Colonic mucosa (tissue), 4 donors: ENCODE measurements at places on chromosomes 2 and 18. TPM values are rescaled to one million over a fixed set of nuclear protein-coding genes. Genes with fewer than 3 reads are reported as not detected.

Gene STPG4
- total RNA-seq = 0.47 TPM

DNA sequence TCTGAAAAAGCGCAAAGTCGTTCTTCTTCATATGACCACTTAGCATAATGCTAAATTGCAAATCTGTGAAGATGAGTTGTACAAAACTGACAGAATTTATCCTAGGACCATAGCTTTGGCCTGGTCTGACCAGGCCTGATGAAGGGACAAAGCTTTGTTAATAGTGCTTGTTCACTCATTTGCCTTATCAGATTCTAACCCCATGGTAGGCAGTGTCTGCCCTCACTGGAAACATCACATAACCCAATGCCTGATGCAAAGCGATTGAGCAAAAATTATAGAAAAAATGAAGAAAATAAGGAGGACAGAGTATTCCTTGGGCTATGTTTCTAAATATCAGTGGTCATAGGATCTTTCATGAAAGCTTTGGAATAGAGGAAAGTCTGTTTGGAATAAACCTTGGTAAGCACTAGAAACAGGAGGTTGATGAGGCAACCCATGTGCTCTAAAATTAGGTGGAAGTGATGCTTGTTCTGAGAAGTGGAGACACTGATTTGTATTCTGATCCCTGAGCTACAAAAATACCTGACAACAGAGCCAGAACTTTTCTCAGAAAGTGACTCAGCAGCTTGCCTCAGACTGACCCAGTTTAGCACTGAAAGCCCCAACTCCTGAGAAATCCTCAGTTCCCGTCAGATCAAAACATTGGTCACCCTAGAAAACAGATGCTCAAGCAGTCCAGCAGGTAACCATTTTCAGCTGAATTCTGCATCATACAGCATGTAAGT lies 131.4 kb upstream of the MAPRE2 start:
- H3K27ac ChIP-seq = no peak overlapping the region
- H3K4me1 ChIP-seq = no peaks in the 10 kb centered on the region
- no peak for DNase-seq
- H3K36me3 ChIP-seq = no peaks in the 10 kb centered on the region

Gene HOXD4
- 1.6 TPM for total RNA-seq

Gene ILKAP
- total RNA-seq = 27.8 TPM

Gene NDC80
- total RNA-seq = 27.6 TPM

Gene HRH4
- total RNA-seq = 0.11 TPM

DNA sequence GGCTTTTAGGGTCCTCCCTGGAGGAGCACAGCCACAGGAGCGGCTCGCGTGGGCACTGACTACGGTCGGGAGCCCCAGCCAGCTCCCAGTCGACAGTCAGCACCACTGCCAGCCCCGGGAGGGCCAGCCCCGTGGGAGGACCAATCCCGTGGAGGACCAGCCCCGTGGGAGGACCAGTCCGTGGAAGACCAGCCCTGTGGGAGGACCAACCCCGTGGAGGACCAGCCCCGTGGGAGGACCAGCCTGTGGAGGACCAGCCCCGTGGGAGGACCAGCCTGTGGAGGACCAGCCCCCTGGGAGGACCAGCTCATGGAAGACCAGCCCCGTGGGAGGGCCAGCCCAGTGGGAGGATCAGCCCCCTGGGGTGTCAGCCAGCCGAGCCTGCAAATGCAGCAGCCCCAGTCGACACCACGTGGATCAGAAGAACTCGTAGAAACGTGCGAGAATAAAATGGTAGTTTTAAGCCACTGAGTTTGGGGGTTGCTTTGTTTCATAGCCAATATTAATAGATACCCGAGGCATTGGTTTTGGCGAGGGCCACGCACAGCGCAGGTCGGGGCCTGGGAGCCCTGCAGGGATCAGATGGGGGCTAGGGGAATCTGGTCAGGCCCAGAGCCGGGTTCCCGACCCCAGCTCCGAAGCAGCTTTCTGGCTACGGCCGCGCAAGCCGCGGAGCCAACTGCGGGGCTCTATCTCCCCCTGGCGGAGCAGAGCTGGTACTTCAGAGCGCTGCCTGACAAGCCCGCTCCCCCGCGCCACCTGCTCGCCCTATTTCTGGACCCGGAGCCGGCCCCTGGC lies 73.0 kb downstream of the TEX51 start:
- no peaks in the 10 kb centered on the region for H3K36me3 ChIP-seq

- no peak for DNase-seq
- H3K4me3 ChIP-seq = no peak overlapping the region
- no peaks in the 10 kb centered on the region for H3K36me3 ChIP-seq
- H3K4me1 ChIP-seq = no peaks in the 10 kb centered on the region
- H3K27me3 ChIP-seq = no peaks in the 10 kb centered on the region
These were observed 117.2 kb downstream of the PTPRM start for GRCh38 chr18:7684357-7684756.

Gene ACMSD
- not detected for total RNA-seq

Gene PRSS56
- total RNA-seq = not detected

DNA sequence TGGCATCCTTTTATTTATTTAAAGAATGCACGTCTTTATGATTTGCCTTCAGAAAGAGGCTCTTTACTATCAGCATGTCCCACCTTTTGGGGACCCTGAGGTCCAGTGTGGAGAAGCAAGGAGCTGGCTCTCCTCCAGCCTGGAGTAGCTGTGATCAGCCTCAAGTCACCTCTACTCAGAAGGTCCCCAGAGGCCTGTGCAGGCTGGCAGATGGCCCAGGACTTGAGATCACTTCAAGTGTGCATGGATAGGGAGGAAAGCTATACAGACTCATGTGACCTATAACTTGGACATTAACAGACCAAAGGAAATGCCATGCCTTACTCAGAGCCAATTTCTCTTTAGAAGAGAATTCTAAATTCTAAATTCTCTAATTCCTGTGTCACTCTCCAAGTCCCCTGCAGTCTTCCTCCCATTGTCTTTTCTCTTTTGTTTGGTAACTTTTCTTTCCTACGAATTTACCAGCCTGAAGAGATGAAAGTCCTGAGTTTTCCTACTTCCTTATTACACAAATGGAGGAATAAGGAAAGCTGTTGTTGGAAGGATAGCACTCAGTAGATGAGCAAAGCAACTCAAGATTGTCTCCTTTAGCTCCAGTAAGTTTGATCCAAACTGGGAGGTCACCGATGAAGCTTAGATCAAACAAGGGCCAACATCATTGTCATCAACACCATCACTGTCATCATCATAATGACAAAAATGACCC lies 163.9 kb downstream of the GFPT1 start:
- H3K4me1 ChIP-seq = peaks cover 5% of the 10 kb centered on the region
- peak; percentile 35 for DNase-seq
- no peaks in the 10 kb centered on the region for H3K36me3 ChIP-seq
- H3K4me3 ChIP-seq = no peak overlapping the region
- no peaks in the 10 kb centered on the region for H3K27me3 ChIP-seq

Gene CCDC195
- total RNA-seq = not detected

- no peak overlapping the region for H3K4me3 ChIP-seq
- no peak overlapping the region for H3K27ac ChIP-seq
- H3K4me1 ChIP-seq = no peaks in the 10 kb centered on the region
- no peak for DNase-seq
- no peaks in the 10 kb centered on the region for H3K36me3 ChIP-seq
- H3K27me3 ChIP-seq = no peaks in the 10 kb centered on the region
These were observed 220.3 kb downstream of the EN1 start for GRCh38 chr2:118627156-118627555.

DNA sequence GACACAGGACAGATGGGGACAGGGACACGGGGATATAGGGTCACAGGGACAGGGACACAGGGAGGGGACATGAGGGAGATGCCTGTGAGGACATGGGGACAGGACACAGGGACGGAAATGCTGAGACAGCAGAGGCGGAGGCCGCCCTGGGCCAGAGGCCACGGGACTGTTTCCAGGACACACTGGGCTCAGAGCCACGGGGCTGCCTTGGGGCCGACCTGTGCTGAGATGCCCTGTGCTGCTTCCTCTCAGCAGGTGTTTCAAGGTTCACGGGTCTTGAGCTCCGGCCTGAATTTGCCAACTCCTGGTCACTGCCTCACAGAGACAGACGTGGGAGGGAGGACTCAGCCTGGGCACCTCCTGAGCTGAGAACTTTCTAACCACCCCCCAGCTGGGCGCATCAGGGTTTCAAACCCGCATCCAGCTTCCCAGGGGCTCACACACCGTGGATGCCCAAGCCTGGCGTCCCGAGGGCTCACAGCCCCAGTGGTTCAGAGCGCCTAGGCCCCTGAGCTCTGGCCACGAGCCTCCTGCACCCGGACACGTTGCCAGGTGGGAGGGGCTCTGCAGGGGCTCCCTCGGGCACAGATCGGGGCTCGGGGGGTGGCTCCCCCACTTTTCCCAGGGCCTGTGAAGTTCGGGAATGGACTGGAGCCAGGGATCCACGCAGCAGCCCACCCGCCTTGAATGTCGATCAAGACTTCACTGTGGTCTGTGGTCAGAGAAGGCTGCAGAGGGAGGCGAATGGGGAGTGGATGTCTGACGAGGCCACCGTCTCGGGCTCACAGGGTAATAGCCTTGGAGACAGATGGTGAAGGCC lies 64.1 kb downstream of the SLC66A2 start:
- H3K27me3 ChIP-seq = no peaks in the 10 kb centered on the region
- H3K27ac ChIP-seq = no peak overlapping the region
- H3K36me3 ChIP-seq = no peaks in the 10 kb centered on the region
- H3K4me3 ChIP-seq = no peak overlapping the region
- no peak for DNase-seq
- H3K4me1 ChIP-seq = no peaks in the 10 kb centered on the region

DNA sequence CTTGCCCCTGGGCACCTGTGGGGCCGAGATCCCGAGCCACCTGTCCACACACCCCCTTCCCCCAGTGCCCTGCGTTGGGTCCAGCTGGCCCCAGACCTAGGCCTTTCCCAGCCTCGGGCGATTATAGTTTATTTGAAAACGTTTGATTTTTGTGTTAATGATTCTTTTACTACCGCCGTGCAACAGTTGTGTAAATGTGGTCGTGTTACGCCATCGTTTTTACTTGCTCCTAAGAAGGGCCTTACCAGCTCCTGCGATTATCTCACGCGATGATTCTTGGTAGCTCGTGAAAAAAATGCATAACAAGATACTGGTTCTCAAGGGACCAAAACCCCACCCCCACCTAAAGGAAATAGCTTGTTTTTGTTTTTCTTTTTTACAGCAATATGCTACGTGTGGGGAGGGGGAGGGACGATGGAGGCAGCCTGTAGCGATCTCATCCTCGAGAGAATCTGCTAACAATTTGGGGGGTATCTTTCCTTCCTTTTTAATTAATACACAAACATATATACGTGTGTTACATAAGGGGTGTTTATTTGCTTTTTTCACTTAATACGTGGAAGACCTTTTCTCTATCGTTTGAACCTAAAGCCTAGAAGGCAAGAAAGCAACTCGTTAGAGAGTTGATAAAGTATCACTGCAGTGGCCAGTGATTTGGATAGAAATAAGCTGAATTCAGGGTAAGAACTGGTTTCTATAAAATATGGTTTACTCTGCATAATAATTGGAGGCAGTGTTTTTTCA lies 1.0 kb downstream of the ZDBF2 start:
- H3K4me1 ChIP-seq = no peaks in the 10 kb centered on the region
- no peak for DNase-seq
- peaks cover 20% of the 10 kb centered on the region for H3K27me3 ChIP-seq
- H3K27ac ChIP-seq = no peak overlapping the region
- H3K36me3 ChIP-seq = no peaks in the 10 kb centered on the region

Gene REG3A
- total RNA-seq = 0.79 TPM

- H3K27ac ChIP-seq = no peak overlapping the region
- no peaks in the 10 kb centered on the region for H3K27me3 ChIP-seq
These were observed 33.6 kb upstream of the GLI2 start for GRCh38 chr2:120702061-120702460.

DNA sequence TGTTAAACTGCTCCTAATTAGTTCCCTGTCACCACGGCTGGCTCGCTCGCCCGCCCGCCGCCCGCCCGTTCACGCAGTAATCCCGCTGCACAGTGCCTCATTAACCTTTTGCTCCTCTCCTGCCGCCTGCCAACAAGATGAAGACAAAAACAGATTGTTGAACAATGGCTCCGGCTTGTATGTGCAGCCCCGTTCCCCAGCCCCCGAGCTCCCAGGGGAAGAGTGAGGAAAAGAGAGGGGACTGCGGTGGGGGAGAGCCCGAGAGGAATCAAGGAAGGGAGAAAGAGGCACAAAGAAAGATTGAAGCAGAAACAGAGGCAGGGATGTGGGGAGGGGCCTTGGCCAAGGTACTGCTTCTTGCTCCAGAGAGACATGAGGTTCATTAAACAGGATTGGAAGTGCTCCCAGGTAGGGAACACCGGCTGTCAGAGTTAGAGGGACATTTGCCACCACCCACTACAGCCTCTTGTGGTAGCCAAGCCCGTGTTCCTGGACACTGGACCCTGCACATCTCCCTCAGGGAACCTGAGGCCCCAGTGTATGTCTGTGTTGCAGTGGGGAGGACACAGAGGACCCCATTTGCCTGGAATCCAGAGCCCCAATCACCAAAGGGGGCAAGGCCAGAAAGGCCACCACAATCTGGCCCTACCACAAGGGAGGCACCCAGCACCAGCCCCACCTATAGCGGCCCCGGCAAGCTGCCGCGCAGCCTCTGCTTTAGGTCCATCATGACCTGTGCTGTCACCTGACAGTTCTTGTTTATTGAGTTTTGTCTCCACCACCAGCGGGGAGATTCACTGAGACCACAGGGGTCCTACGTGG lies 38.1 kb downstream of the EMX1 start:
- no peaks in the 10 kb centered on the region for H3K4me1 ChIP-seq
- no peaks in the 10 kb centered on the region for H3K36me3 ChIP-seq
- no peak overlapping the region for H3K4me3 ChIP-seq
- no peak for DNase-seq
- H3K27ac ChIP-seq = no peak overlapping the region

DNA sequence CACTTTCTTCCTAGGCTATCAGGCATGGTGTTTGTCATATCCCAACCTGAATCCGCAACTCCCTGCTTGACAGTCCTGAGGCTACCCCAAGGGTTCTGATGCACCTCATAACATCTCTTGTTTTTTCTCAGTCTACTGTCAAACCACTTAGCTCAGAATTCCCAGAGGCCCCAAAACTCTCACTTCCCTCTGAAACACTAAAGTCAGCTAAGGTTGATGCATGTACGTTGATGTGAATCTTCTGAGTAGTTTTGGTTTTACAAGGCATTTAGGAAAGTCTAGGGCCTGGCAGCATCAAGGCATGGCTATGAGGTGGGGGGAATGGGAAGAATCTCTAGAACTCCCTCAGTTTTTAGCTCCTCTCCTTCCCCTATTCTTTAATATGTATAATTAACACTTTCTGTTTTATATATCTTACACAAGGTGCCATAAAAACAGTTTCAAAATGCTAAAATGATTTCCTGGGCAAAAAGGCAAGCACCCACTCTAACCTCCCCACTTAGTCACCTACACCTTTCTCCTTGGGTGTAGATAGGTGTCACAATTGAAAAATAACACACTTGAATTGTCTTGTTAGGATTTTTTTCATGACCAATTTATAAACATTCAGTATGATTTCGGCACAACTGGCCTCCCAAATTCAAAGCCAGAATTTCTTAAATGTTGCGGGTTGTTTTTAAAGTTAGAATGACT lies 71.4 kb upstream of the TANK start:
- no peak for DNase-seq
- H3K4me3 ChIP-seq = no peak overlapping the region
- H3K36me3 ChIP-seq = no peaks in the 10 kb centered on the region
- no peaks in the 10 kb centered on the region for H3K27me3 ChIP-seq

GRCh38 chr2:226800941-226801784 lies 1.5 kb upstream of the IRS1 start:
- H3K4me1 ChIP-seq = no peaks in the 10 kb centered on the region
- H3K36me3 ChIP-seq = no peaks in the 10 kb centered on the region
- H3K27ac ChIP-seq = peak overlapping the region; percentile 83
- peak overlapping the region; percentile 68 for H3K4me3 ChIP-seq
- DNase-seq = peak; percentile 94
- H3K27me3 ChIP-seq = no peaks in the 10 kb centered on the region

GRCh38 chr2:45786030-45786835 lies 134.8 kb downstream of the PRKCE start:
- H3K27ac ChIP-seq = no peak overlapping the region
- H3K27me3 ChIP-seq = no peaks in the 10 kb centered on the region
- no peak for DNase-seq
- no peak overlapping the region for H3K4me3 ChIP-seq
- H3K4me1 ChIP-seq = no peaks in the 10 kb centered on the region

Gene EFEMP1
- total RNA-seq = 25.2 TPM
